ENCODE measurements at places on chromosomes 5 and 9.

- no peak for DNase-seq
These were observed 31.6 kb upstream of the ADCY2 start for GRCh38 chr5:7364226-7364875.

GRCh38 chr5:95110118-95110517 is 174.8 kb downstream of the MCTP1 start:
- no peak for DNase-seq

- no peak for DNase-seq
These were observed 209.8 kb downstream of the CWC27 start for GRCh38 chr5:64978546-64978945.

- no peak for DNase-seq
These were observed 27.6 kb downstream of the ATP10B start for GRCh38 chr5:160824301-160825001.

- DNase-seq, result no peak
These were observed 33.3 kb downstream of the CEP72 start for GRCh38 chr5:645421-645820.

DNA sequence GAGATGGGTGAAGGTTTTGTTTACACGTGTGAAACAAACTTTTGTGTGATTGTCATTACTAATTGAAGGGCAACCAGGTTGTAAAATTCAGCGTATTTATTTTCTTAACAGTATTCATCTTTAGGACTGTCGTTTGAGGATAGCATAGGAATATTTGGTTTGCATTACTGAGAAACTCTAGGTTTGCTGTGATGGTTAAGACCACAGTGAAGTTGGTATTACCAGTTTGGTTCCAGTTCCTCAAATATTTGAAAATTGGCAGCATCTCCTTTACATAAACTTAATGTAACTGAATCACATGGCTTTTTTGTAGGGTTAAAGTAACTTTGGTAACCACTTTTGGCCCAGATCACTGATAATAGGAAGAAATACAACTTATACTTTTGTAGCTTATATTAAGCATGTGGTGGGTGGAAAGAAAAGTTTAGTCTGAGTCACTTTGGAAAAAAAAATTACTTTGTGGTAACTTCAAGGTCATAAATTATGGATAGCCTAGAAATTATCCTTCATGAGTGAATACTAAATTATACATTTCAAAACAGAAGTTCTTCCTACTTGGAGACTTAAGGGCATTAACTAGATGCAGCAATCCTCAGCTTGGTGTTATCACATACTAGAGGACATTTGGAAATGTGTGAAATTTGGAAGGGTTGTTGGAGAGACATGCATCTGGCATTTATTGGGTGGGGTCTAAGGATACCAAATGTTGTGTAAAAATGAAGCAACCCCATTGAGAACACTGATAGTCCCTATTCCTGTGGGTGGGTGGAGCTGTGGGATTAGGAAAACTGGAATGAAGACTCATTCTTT is 33.9 kb downstream of the G3BP1 start:
- DNase-seq, result no peak

All from NCI-H524 treated with DMSO at 0.1 percent for 48 hours (cell line).